ENCODE measurements at places on chromosomes 6 and 20.

GRCh38 chr6:119444642-119445557, 95.3 kb upstream of the MAN1A1 start:
- no peak for DNase-seq

- DNase-seq = no peak
Observed at GRCh38 chr6:17853533-17853932, 133.9 kb downstream of the KIF13A start.

DNA sequence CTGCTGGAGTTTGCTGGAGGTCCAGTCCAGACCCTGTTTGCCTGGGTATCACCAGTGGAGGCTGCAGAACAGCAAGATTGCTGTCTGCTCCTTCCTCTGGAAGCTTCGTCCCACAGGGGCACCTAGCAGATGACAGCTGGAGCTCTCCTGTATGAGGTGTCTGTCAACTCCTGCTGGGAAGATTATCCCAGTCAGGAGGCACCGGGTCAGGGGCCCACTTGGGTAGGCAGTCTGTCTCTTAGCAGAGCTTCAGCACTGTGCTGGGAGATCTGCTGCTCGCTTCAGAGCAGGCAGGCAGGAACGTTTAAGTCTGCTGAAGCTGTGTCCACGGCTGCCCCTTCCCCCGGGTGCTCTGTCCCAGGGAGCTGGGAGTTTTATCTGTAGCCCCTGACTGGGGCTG, 96.8 kb upstream of the SLC35F1 start:
- no peak for DNase-seq

GRCh38 chr6:105321207-105321606, 81.7 kb downstream of the PREP start:
- DNase-seq = no peak

GRCh38 chr20:9616833-9617461, 102.6 kb downstream of the LAMP5 start:
- DNase-seq = peak; percentile 79

DNA sequence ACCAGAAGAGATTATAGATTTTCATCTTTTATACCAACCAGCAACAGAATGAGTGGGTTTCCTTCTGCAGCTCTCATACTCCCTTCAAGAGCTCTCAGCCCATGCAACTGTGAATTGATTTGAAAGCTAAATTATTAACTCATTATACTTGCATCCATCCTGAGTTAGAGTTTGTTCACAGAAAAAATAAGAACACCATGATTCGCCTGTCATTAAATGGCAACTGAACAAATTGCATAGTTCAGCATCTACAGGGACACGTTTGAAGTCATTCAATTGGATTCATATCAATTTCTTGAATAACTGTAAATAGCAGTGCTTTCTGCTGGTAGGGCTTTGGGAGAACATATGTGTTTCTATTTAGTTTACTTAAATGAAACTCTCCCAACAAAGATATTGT, 65.7 kb downstream of the NKAIN2 start:
- DNase-seq = no peak

DNA sequence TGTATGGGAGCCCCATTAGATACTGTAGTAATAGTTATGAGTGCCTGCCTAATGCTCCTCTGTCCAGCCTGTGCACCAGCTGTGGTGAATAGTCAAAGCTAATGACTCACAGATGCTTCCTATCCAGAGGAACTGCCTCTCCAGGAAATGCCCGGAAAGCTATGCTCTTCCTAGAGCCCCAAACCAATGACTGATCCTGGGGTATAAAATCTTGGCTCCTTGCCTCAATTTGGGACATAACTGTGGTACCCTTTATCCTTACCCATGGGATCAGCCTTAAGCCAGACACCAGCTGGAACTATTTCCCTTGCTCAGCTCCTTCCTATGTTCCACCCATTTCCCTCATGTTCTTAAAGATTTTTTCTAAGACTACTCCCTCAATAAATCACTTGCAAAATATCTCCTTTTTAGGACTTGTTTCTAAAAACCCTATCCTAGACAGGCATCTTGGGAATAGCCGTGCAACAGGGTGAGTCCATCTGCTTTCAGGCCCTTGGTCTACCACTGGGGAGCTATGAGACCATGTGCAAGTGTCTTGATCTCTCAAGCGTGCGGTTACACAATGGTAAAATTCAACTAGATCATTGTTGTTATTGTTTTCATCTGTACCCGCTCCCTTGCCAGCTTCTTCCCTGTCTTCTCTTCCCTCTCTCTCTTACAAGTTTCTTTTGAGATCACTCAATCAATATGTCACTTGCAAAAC, 283.7 kb downstream of the BTBD3 start:
- no peak for DNase-seq

- DNase-seq = no peak
Observed at GRCh38 chr6:80182308-80182707, 75.8 kb downstream of the BCKDHB start.

DNA sequence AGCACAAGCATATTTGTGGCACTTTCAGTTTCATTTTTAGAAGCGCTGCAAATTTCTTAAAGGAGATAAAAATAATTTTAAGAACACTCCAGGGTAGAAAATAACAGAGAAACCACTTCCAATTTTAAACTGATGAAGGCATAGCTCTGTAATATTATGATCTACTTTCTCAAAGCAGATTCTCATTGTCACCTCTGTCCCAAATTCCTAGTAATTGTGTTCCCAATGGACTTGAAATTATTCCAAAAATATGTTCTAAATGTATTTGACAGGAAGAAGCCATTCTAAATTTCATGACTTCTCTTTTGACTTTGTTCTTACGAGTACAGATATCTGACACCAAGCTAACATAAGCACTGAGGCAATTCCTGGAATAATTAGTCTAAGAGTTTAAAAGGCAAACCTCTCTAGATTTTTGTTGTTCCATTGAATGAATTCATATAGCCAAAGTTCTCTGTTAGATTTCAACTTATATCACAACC, 140.2 kb upstream of the CARMIL1 start:
- no peak for DNase-seq

DNA sequence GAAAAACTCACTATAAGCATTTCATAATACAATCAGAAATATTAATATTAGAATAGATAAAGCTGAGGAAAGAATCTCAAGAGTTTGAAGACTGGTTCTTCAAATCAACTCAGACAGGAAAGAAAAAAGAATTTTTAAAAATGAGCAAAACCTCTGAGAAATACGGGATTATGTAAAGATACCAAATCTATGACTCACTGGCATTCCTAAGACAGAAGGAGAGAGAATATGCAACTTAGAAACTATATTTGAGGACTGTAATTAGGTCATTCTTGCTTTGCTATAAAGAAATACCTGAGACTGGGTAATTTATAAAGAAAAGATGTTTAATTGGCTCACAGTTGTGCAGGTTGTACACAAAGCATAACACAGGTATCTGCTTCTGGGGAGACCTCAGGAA, 665.1 kb downstream of the RNF144B start:
- DNase-seq = no peak

DNA sequence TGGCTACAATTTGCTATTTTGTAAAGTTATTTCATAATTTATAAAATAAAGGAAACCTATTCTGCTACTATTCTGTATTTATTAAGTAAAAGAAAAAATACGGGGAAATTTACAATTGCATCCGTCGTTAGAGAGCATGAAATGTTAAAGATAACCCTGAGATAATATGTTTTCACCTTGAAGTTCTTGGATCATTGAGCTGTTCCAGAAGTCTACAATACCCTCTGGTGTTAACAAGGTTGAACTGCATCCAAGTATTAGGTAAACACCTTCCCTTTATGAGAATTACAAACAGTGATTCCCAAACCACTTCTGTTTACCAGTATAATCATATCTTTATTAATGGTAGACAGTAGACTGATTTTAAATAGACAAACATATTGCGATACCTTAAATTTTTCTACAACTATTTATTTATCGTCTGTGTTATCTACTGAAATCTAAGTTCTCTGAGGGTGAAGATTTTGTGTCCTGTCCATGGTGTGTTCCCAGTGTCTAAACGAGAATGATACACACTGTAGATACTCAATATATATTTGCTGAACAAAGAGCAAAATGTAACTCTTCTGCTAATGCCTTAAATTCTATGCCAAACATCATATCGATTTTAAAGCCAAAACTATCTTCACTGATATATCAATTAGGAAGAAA, 28.2 kb downstream of the TBC1D32 start:
- DNase-seq = no peak

Data from activated effector memory CD4-positive, alpha-beta T cell treated with anti-CD3 and anti-CD28 coated beads, Interleukin-2, amount 50 U/mL, for 16 hours (primary cell).